ENCODE measurements at places on chromosomes 4 and X.

GRCh38 chr4:159105761-159106243, 2.9 kb downstream of the RAPGEF2 start:
- no peak for DNase-seq

- DNase-seq = no peak
Measured at GRCh38 chrX:102887687-102888086, 49.4 kb upstream of the RAB40AL start.

- DNase-seq = peak; percentile 52
Measured at GRCh38 chrX:153875391-153876111, 10.4 kb downstream of the L1CAM start.

DNA sequence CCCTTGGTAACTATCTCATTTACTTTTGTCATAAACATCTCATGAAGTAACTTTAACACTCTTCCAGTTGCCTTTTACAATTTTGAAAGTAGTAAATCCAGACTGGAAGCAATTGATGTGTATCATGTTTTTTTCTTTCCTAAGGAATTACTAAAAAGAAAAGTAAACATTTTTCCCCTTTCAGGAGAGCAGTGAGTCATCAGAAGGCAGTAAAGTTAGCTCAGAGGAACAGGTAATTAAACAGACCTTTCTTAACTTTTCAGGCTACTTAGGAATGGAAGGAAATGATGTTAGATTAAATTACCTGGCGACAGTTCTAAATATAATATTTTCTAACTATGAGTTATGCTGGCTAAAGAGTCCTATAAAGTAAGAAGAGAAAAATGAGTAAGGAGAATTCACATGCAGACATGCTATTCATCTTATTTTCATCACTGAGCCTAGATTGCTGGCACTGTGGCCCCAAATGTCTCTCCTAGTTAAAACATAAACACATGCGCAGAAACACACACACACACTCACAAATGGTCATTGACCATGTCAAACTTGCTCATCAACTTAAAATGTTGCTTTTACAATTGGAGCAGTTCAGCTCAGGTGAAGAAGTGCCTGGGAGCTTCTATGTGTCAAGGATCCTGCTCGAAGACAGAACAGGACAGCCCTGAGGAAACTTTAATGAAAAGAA, 9.3 kb downstream of the DMP1 start:
- no peak for DNase-seq

DNA sequence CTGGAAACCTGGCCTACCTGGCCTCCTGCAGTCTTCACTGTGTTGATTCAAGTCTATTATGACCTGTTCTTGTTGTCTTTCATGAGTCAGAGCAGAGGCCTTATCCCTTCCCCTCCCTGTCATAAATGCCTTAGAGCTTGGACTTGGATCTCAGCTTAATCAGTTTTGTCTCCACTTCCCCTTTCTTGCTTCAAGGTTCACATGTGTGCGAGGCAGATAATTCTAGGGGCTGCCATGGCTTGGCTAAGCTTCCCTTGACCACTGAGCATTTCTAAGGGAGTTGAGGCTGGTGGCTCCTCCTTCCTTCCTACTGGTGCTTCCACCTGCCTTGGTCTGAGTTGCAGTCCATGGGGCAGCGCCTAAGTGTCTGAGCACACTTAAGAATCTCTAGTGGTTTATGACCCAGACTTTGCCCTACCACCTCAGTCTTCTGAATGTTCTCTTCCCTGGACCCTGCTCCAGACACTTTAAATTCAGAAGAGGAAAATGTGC, 1.7 kb upstream of the HEPH start:
- no peak for DNase-seq

DNA sequence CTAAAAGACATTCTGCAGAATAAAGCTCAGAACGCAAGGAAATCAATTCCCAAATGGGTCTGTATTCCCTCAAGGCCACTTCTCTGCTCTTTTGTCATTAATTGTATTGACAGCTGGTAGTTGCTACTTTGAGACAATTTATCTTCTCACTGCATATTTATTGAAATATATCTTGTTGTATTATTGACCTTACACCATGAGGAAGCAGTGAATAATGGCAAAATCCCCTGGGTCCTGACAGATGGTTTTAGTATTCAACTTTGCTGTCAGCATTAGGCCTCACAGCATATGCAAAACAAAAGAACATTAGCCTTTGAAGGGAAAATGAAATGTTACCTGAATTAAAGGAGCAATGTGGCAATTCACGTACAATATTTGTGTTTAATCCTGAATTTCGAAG, 406.1 kb upstream of the TRAM1L1 start:
- no peak for DNase-seq
